Renal pelvis (tissue), 12 donors: ENCODE measurements at places on chromosomes 1 and 21. TPM values are rescaled to one million over a fixed set of nuclear protein-coding genes. Genes with fewer than 3 reads are reported as not detected.

Gene EEIG2
- polyA plus RNA-seq = 16.6 TPM

- peak; percentile 81 for DNase-seq
Observed at GRCh38 chr1:154335025-154335714, 9.8 kb downstream of the ATP8B2 start.

DNA sequence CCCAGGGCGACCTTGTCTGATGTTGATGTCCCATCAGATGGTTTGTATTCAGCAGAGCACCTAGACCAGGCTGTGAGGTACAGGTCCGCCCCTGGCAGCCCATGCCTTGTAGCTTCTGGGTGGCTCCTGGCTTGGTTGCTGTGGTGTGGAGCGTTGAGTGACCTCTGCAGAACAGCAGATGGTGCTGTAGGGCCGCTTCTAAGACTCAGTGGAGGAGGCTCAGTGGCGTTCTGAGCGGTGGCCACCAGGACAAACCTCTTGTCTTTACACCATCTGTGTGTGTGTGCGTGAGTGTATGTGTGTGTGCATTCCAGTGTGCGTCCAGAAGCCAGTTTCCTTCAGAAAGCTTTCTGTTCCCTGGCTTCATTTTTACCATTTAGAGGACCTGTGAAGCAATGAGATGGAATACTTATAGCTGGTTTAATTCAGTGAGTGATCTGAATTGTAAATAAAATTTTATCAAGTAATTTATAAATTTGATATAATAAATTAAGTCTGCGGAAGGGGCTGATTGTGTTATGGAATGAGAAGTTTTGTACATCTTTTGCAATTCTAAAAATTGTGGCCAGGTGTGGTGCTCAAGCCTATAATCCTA is 66.1 kb downstream of the ADARB1 start:
- DNase-seq = peak; percentile 83

Gene CRTC2
- polyA plus RNA-seq = 40.9 TPM

Gene FBXO44
- polyA plus RNA-seq = 20.6 TPM

DNA sequence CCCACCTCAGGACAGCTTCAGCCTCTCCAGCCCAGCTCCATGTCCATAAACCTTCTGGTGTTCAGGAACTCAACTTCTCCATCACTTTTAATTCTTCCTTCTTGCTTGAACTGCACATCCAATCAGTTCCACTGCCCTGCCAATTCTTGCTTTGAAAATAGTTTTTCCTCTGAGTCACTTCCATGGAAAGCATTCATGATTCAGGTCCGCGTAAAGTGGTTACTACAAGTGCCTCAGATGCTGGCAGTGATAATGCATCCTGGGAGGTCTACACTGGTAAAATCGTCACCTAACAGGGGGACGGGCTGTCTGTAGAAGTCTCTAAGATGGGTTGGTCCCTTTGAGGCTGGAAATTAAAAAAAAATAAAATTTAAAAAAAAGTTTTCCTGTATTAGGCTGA is 25.9 kb upstream of the RCAN1 start:
- no peak for DNase-seq

DNA sequence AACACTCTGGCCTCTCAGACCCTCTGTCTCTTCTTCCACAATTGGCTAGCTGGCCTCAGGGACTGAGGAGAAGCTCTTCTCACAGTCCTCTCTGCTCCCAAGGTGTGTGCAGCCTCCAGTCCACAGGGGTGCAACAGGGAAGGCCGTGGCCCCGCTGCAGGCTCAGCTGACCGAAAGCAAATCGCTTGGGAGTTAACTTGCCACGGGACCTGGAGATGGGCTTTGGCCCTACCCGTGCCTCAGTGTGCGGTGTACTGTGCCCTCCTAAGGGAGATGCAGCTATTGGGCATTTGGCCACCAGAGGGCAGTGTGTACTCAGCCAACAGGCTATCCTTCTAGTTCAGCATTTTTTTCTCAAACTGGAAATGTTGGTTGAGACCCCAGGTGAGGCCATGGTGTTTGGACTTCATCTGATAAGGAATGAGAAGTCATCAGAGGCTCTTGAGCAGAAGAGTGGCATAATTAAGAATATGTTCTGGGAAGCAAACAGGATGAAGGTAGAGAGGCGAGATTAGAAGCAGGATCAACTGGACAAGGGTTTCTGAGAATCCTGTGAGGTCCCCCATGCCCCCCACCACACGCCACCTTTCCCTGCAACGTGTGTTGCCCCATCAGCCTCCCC is 42.5 kb upstream of the TMEM125 start:
- DNase-seq = peak; percentile 79

DNA sequence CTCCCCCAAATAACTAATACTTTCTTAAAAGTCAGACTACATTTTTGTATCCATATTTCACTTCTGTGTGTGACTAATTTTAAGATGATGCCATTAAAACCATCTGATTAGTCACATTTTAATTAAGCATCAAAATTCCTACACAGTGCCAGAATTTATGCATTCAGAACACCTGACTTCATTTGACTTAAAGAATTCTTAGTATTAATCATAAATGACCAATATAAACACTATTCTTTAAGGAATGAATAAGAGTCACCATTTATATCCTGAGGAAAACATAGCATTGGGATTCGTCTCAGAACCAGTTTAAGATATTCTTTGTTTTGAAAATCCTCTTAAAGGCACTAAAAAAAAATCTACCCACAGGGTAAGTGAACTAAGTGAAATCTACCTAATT is 37.0 kb downstream of the TM2D1 start:
- no peak for DNase-seq

DNA sequence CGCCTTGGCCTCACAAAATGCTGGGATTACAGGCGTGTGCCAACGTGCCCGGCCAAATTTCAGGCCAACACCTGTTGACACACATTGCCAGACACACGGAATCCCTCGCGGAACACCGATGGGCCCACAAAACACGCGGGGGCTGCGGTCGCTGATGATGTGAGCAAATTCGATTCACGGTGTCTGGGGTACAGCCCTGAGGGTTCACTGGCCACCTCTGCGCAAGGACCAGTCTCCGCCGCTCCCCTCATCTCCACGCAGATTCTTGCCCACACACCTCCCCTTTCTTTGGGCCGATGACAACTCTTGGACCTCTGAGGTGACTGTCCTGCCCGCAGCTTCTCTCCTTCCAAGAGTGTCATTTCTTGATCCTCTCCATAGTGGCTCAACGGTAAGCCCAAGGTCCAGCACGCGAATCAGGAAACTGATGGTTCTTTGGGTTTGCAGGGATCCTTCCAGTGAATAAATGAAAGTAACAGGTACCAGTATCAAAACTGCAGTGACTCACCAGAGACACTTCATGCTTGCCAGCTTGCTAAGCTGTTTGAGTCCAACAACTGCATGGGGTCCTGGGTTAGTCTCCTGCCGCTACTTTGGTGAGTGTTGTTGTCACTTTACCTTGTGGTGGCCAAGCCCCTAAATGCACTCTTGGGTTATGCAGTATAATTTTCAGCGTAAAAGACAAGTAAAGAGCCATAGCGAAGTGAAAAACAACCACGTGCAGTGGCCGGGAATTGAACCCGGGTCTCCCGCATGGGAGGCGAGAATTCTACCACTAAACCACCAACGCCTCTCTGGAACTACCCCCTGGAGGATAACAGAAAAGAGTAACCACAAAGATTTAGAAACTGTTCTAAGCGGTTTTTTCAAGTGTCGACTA is 11.0 kb upstream of the RNU1-3 start:
- no peak for DNase-seq

DNA sequence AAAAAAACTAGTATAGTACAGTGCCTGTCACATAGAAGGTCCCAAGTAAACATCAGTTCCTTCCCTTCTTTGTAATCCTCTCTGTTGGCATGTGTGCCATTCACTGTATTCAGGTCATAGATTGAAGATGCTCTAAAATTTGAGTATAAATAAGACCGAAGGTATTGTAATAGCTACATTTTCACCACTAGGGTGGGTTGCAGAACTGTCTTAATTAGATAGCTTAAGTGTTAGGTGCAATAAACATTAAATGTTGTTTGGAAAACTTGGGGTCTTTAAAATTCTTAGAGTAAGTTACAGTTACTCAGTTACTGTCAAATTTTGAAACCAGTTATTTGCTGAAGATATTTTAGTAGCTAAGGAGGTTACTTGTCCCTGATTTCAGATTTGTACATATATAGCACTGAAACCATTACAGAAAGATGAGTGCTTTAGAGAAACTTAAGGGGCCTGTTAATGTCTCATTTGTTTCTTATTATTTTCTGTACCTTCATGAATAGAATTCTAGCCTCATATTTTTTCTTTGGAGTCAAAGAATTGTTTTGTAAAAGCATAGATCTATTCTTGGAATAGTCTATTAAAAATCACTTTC is 24.3 kb downstream of the PER3 start:
- DNase-seq = peak; percentile 4

- no peak for DNase-seq
Observed at GRCh38 chr21:46368533-46369285, 44.8 kb downstream of the PCNT start.

Gene PCAT6
- polyA plus RNA-seq = 4.2 TPM
